Activated B cell treated with CpG ODN at 0.5 μM for 24 hours (primary cell): ENCODE measurements at places on chromosomes 3 and 15. TPM values are rescaled to one million over a fixed set of nuclear protein-coding genes. Genes with fewer than 3 reads are reported as not detected.

- peak overlapping the region; percentile 90 for H3K4me3 ChIP-seq
- H3K4me1 ChIP-seq = peaks cover 42% of the 10 kb centered on the region
Measured at GRCh38 chr15:44286814-44287452, 1.6 kb upstream of the GOLM2 start.

- DNase-seq = no peak
- H3K4me3 ChIP-seq = no peak overlapping the region
- no peaks in the 10 kb centered on the region for H3K36me3 ChIP-seq
Measured at GRCh38 chr15:35753486-35753885, 207.5 kb upstream of the DPH6 start.

The NLGN1 gene
- not detected in 2 replicates for total RNA-seq

The GOLGA8J gene
- 0.22 TPM in 1 of 2 replicates, not detected in the other for total RNA-seq

DNA sequence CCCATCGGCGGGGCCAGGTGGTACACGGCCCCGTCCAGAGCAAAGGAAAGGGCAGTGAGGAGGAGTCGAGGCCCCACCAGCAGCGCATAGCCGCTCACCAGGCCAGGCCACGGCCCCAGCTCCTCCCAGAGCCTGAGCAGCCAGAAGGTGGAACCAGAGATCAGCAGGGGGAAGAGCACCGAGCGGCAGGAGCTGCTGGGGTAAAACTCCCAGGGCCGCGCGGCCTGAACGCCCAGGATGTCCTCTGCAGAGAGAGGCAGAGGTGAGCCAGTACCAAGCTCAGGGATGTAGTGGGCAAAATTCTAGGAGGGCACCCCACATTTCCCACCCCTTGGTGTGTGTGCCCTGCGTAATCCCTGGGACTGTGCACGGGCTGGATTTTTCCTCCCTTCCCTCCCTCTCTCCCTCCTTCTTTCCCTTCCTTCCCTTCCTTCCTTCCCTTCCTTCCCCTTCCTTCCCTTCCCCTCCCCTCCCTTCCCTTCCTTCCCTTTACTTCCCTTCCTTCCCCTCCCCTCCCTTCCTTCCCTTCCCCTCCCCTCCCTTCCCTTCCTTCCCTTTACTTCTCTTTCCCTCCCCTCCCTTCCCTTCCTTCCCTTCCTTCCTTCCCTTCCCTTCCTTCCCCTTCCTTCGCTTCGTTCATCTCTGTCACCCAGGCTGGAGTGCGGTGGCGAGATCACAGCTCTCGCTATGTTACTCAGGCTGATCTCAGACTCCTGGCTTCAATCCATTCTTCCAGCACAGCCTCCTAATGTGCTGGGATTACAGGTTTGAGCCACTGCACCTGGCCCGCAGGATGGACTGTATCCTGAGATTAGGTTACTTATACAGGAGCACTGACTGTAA is 6.3 kb upstream of the NCBP2 start:
- H3K36me3 ChIP-seq = peaks cover 17% of the 10 kb centered on the region
- H3K4me3 ChIP-seq = no peak overlapping the region
- H3K27ac ChIP-seq = no peak overlapping the region
- no peak for DNase-seq
- no peaks in the 10 kb centered on the region for H3K27me3 ChIP-seq

- no peaks in the 10 kb centered on the region for H3K36me3 ChIP-seq
- no peaks in the 10 kb centered on the region for H3K4me1 ChIP-seq
- DNase-seq = no peak
- no peak overlapping the region for H3K4me3 ChIP-seq
- H3K27me3 ChIP-seq = peaks cover 35% of the 10 kb centered on the region
Measured at GRCh38 chr3:170802164-170803151, 67.5 kb downstream of the RPL22L1 start.
